Amniotic epithelial cell (primary cell): ENCODE measurements at places on chromosomes 2 and 18.

DNA sequence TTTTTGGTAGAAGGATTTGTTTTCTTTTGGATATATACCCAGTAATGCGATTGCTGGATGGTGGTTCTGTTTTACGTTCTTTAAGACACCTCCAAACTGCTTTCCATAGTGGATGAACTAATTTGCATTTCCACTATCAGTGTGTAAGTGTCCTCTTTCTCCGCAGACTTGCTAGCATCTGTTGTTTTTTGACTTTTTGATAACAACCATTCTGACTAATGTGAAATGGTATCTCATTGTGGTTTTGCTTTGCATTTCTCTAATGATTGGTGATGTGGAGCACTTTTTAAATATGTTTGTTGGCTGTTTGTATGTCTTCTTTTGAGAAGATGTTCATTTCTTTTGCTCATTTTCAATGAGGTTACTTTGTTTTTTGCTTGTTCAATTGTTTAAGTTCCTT lies 260.9 kb upstream of the CWC22 start:
- DNase-seq = peak; percentile 61

DNA sequence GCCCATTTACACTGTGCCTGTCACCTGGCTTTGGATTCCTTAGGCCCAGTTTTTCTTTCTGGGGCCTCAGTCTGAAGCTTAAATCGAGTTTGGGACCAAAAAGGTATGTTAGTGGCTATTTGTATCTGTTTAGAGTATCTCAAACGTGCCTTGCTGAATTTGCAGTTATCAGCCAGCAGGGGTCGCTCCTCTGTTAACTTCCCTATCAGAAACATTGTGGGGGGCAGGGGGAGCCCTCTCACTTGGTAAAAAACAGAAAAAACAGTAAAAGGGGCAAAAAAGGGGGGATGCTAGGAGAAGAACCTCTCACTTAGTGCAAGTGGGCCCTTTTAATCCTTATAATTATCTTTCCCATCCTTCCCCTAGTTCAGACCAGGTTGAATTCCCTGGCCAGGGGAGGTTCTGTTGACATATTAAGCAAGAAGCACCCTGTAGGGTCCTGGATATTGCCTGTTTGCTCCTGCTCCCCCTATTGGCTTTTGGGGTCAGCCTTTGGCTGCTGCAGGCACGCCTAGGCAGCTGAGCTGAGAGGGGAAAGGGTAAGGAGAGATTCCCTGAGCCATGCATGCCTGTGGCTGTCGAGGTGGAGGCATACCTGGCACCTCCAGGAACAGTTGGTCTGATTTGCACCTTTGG lies 8.8 kb upstream of the IFIH1 start:
- no peak for DNase-seq

GRCh38 chr18:35477974-35478373 lies 19.8 kb downstream of the INO80C start:
- no peak for DNase-seq

- DNase-seq = no peak
Observed at GRCh38 chr2:59560769-59561168, 992.7 kb downstream of the BCL11A start.

DNA sequence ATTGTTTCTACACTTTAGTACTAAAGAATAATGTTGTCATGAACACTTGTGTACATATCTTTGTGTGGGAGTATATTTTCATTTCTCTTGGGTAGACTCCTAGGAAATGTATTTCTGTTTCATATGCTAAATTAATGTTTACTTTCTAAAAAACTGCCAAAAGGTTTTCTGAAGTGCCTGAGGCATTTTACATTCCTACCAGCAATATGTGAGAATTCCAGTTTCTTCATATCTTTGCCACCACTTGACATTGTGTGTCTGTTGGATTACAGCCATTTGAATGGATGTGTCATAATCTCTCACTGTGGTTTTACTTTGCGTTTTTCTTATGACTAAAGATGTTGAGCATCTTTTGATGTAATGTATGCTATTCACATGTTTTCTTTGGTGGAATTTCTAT lies 428.2 kb upstream of the KCNH7 start:
- DNase-seq = peak; percentile 97

- DNase-seq = no peak
Observed at GRCh38 chr18:1965016-1965415, 606.3 kb downstream of the METTL4 start.

GRCh38 chr2:18991177-18992168 lies 366.9 kb downstream of the OSR1 start:
- peak; percentile 80 for DNase-seq

GRCh38 chr2:18299423-18300212 lies 260.8 kb downstream of the RDH14 start:
- peak; percentile 99 for DNase-seq

- peak; percentile 91 for DNase-seq
Observed at GRCh38 chr18:23828426-23828825, 139.2 kb downstream of the LAMA3 start.
